ENCODE measurements at places on chromosomes 6 and 20.

- DNase-seq, result no peak
Measured at GRCh38 chr20:11919581-11919980, 1.9 kb downstream of the BTBD3 start.

DNA sequence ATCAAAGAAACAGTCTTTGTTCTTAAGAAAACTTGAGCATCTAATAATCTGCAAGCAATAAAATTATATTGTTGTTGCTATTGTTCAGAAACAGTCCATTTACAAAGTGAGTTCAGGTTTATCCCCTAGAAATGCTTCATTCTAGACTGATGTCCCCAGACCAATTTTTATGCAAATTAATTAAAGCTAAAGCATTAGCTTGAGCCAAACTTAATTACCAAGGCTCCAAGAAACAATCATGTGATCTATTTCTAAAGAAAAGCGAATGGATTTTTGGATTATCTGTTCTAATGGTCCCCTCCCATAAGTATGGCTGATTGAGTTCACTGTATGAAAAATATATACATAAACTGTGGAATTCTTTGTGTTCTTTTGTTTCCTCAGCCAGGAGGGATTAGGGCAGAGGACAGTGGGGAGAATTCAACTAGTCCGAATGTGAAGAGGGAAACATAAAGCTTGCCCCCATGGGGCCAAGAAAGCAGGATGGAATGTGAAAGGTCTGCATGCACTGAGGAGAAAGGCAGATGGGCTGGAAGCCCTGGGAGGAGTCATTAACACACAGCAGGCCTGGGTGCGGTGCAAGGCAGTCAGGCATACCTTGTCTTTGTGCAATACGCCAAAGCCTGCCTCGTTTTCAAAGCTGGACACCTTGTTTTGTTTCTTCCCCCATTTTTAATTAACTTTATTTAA lies 597.1 kb downstream of the KIF16B start:
- DNase-seq, result no peak

DNA sequence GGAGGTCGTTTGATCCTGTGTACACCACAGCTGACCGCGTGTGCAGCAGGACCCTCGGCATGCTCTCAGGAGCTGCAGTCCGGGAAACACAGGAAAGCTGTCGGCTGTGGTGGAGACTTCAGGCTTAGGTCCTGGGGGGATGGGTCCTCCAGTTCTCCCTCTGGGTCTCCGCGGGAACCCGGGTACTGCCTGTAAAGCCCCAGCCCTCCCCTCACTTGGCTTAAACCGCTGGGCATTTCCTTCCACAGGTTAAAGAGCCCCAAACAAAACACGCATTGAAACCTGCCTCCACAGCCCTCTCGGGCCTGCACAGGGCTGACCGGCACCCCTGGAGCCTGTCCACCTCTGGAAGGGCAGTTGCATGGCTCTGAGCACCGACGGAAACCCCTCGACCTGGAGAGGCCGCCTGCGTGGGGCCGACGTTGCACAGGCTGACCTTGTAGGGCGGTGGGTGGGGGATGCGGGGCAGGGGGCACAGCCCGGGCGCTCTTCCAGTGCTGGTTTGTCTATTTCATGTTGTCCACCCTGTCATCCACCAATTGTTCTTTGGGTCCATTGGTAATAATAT lies 59.1 kb downstream of the DACT2 start:
- no peak for DNase-seq

DNA sequence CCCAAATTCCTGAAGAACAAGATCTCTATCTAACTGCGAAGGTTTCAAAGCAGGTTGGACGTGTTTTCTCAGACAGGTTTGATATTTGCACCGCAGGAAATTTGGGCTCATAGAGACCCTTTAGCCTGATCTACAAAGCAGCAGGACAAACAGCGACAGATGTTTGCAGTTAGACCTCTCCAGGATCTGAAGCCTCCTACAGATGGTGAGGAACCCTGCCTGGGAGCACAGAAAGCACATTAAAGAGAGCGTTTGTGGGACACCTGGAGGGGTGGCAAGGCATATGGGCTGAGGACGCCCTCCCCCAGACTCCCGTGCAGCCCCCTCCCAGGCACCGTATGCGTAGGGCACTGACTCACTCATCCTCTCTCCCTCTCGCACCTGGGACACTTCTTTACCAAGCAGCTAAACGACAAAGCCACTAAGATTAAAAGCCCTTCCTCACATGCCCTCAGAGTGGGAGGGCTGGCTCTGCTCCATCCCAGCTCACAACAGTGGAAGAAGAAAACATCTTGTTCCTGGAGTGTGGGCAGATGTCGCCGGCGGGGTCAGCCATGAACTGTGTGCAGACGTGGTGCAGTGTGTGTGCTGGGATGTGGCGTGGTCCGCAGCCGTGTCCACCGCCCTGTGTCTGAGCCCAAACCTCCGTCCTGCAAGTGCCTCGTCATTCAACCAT lies 249.7 kb upstream of the AFDN start:
- DNase-seq, result no peak

DNA sequence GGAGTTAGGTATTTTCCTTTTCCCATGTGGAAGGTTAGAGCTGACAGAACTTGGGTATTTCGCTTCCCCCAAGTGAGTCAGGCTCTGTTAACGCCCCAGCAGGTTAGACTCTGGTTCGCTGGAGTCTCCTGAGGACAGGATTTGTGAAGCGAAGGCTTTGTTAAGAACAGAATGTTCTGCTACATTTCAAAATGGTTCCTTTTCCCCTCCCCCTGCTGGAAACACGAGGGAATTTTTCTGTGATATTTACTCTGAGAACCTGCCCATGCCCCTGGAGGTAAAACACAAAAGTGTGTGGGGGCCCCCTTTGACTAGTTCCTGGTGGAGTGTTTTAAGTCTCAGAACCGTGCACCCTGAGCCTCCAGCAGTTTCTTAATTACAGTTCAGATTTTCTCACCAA lies 731.4 kb upstream of the CITED2 start:
- no peak for DNase-seq

- peak; percentile 22 for DNase-seq
Measured at GRCh38 chr6:88165844-88166492, at the start of gene CNR1. Gene CNR1, minus strand, starts transcription at chr6:88166347. Its CDS starts 21,073 bp downstream, at chr6:88145274.

DNA sequence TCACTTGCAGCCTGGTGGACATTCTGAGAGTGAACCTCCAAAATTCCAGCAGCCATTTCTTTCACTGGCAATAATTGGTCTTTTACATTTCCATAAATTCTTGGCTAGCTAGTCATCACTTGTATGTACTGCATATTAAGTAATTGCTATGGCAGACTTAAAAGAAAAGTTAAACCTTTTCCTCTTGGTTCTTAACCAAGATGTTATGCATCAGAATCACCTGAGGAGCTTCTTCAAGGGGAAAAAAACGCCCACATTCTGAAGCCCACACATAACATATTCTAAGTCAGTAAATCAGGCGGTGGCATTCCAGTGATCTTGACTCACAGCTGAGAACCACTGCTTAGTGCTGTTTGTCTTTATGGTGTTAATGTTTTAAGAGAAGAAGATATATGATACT lies 37.0 kb downstream of the CDC40 start:
- no peak for DNase-seq

DNA sequence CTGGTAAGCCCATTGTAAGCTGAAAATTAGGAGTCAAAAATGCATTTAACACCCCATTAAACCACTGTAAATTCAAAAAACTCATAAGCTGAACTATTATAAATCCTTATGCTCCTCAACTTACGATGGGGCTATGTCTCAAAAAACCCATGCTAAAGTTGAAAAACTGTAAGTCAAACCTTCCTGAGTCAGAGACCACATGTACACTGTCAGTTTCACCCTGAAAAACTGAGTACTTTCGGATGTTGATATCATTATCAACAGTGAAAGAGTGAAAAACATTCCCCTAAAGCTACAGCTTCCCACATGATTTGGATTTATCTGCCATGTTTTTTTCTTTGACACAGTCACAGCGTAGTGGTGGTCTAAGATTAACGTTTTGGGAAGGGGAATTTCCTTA lies 14.2 kb downstream of the RAB23 start:
- no peak for DNase-seq

- no peak for DNase-seq
Measured at GRCh38 chr6:35759426-35759825, 17.0 kb upstream of the CLPSL2 start.

GRCh38 chr20:21514553-21515251 lies 838 bp upstream of the NKX2-2 start:
- DNase-seq, result no peak

DNA sequence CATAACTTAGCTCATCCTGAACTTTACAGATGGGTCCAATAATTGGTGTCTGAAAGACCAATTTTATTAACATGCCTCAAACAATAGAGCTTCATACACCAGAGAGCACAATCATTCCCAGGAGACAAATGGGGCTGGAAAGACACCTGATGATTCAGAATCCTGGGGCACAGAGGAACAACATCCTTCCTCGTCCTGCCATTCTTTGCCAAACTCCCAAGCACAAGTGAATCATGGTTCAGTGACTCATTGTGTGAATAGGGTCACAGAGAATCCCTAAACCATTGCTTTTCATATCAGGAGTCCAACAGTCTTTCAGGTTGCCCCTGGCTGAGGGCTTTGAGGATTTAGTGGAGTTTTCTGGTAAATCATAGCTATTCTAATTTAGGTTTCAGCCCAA lies 266.4 kb upstream of the BMP2 start:
- DNase-seq, result no peak

- no peak for DNase-seq
Measured at GRCh38 chr6:116057766-116058165, 2.9 kb downstream of the FRK start.

GRCh38 chr20:63183422-63184146 lies 32.3 kb downstream of the YTHDF1 start:
- peak; percentile 40 for DNase-seq

- DNase-seq, result no peak
Measured at GRCh38 chr6:119161438-119161837, 83.0 kb upstream of the FAM184A start.

GRCh38 chr6:125196613-125197012 lies 43.0 kb downstream of the TPD52L1 start:
- no peak for DNase-seq

DNA sequence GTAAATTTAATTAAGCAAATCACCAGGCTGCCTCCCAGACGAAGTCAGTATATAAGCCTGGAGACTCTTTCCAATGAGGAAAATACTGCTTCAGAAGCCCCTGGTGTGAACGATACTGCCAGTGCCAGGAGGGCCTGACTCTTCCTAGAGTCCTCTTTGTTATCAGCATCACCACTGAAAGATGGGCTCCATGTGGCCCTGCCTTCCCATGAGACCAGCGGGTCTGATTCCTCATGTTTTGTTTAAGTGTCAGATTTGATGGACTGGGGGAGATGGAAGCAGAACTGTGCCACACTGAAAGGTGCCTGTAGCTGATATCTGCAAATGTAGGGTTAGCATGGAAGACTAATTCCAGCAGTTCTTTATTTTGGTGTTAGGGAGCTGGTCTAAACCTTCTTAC lies 7.9 kb downstream of the NQO2 start:
- no peak for DNase-seq

GRCh38 chr6:155422635-155423034 lies 33.0 kb downstream of the NOX3 start:
- DNase-seq, result no peak

- DNase-seq, result no peak
Measured at GRCh38 chr6:48511378-48511777, 400.4 kb upstream of the PTCHD4 start.

GRCh38 chr6:19380293-19380692 lies 456.9 kb upstream of the ID4 start:
- no peak for DNase-seq

DNA sequence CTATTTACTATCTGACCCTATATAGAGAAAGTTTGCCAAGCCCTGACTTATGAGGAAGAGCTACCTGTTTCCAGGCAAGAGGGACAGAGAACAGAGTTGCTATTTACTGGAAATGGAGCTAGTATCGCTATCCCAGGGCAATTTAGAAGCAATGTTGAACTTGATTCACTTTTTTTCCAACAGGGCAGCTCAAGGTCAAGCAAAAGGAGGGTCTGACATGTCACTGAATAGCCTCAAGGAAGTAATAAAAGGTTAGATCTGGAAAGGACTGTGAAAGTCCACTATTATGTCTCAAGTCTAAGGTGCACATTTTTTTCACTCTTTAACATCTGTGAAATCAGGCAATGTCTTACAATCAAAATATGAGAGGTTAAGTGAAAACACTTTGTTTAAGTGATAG lies 84.4 kb downstream of the CLIC5 start:
- no peak for DNase-seq

DNA sequence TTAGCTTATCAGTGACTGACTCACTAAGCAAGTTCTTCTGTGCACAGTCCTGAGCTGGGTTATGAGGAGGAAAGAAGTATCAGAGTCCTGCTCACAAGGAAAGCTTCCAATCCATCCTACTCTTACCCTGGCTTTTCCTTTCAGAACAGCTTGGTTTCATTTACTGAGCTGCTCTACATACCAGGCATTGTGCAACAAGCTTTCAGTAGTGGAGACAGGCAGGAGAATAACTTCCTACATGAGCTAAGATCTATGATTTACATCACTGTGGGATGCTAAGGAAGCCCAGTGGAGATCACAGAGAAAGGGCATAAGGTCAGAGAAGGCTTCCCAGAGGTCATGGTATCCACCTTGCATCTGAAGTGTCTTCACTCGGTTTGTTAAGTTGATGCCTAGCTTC lies 144.5 kb downstream of the MAP3K7 start:
- DNase-seq, result no peak

GRCh38 chr6:62229231-62229630 lies 56.8 kb downstream of the KHDRBS2 start:
- DNase-seq, result no peak

DNA sequence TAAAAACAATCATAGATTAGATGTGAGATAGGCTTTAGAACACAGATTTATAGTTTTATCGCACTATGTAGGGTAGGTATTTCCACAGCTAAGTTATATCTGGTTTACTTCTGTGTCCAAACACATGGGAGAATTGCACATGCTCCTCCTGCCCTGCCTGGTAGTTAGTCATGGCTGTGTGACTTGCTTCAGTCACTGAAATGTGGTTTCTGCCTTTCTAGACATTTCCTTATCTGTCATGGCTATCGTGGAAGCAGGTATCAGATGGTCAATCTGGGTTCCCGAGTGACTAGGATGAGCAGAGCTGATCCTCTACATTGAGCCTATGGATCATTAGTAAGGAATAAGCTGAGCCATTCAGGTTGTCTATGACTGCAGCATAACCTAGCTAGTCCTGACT lies 117.8 kb upstream of the GMDS start:
- DNase-seq, result no peak

DNA sequence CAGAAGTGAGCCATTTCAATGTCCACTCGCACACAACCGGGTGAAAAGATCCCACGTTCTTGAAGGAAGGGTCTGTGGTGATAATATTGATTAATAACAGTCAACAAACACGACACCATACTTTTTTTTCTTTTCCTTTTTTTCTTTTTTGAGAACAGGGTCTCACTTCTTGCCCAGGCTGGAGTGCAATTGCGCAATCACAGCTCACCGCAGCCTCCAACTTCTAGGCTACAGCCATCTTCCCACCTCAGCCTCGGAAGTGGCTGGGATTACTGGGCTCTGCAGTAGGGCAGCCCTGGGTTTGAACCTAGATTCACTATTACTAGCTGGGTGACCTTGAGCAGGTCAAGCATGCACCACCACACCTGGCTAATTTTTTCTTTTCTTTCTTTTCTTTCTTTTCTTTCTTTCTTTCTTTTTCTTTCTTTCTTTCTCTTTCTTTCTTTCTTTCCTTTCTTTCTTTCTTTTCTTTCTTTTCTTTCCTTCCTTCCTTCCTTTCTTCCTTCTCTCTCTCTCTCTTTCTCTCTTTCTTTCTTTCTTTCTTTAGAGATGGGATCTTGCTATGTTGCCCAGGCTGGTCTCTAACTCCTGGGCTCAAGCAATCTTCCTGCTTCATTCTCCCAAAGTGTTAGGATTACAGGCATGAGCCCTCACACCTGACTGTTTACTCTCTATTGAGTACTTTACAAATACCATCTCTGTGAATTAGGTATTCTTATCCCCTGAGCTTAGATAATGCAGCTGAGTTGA lies 123.9 kb downstream of the SNX5 start:
- peak; percentile 37 for DNase-seq

- no peak for DNase-seq
Measured at GRCh38 chr6:114445846-114446245, 103.0 kb upstream of the HS3ST5 start.
